ENCODE measurements at places on chromosomes 7 and 10.

DNA sequence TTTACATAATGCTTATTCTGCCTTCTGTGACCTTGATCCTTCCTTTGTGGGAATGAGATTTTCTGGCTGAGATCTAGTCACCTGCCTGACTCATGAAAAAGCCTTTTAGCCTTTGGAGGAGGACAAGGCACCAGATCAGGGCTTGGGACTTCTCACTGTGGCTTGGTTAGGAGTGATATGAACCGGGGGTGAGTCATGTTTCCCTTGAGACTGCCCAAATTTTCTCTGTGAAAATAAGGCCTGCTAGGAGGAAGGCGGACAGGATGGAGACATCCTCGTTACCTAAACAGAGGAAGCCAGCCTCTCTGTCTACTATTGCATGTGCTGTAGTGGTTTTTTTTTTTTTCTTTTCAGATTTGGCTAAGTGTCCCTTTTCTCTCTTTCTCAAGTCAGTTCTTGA is 57.8 kb downstream of the EVX1 start:
- no peak for DNase-seq

- DNase-seq: no peak
These were observed 29.9 kb downstream of the CYTH3 start for GRCh38 chr7:6242561-6242960.

- DNase-seq: no peak
These were observed 74.0 kb downstream of the BMPER start for GRCh38 chr7:33979300-33979806.

DNA sequence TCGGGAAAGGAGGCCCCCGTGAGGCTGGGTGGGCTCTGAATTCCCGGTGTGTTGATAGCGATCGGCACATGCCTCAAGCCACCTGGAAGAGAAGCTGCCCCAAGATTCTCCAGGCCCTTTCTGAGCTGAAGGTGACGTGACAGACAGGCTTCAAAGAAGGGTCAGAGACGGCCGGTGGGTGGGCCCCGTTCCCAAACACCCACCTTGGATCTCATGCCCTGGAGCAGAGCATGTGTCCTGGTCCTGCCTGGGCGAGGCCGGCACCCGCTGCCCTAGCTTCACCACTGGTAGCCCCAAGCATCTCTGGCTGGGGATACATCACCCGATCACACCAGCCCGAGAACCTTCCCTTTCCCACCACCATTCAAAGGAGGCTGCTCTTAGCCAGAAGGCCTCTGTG is 399.0 kb downstream of the DNAJB6 start:
- DNase-seq: no peak

DNA sequence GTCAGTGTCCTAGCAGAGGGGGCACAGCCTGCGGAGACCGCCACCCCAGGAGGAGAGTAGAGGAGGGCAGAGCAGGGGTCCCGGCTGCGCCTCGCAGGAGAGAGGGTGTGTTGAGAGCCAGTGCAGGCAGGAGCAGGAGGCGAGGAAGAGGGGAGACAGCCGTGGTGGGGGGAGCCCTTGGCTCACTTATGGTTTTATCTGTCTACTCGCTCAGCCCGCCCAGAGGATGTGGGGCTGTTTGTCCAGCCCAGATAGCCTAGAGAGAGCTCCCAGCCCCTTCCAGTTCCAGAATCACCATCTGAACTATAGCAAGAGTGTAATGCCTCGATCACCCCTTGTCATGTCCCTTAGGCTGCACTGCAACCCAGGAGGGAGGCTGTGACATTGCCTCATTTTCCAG is 26.6 kb downstream of the SLC29A3 start:
- no peak for DNase-seq

- DNase-seq: no peak
These were observed 155.6 kb downstream of the PKD1L1 start for GRCh38 chr7:47792521-47793121.

GRCh38 chr7:5237286-5237685 is 45.5 kb upstream of the SLC29A4 start:
- DNase-seq: no peak

GRCh38 chr7:93810561-93810960 is 80.0 kb downstream of the TFPI2 start:
- no peak for DNase-seq
